ENCODE measurements at places on chromosomes 6 and 20.

DNA sequence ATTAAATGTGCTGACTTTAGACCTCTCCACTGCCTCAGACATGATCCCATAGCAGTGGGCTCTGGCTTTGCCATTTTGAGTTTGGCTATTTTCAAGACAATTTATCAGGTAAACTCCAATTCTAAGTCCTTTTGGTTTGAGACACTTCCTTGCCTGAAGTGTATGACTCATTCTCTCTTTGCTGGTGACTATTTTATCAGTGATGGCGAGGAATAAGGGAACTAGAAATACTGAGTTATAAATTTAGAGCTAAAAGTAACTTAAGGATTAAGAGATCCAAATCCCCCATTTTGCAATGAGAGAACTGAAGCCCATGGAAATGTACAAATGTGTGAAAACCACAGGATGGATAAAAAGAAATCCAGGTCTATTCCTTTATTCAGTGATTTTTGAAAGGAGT lies 30.9 kb upstream of the CD83 start:
- DNase-seq: no peak

- no peak for DNase-seq
Observed at GRCh38 chr6:119430805-119431204, 81.2 kb upstream of the MAN1A1 start.

DNA sequence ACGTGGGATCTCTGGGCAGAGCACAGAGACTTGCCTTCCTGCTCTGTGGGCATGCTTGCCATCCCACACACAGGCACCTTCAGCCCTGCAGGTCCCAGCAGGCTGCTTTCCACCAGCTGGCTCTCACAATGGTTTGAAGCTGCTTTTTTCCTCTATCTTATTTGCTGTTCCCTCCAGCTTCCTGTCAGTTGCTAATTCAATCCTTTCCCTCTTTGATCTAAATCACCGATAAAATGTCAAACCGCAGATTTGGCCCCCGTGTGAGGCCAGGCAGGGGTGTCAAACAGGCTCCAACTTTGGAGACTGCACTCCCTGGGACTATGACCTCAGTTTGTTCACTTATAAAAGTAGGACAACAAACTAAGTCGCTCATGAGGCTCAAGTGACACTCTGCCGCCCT lies 40.6 kb upstream of the PCMTD2 start:
- no peak for DNase-seq

GRCh38 chr6:169157197-169158148 lies 96.2 kb downstream of the THBS2 start:
- no peak for DNase-seq

DNA sequence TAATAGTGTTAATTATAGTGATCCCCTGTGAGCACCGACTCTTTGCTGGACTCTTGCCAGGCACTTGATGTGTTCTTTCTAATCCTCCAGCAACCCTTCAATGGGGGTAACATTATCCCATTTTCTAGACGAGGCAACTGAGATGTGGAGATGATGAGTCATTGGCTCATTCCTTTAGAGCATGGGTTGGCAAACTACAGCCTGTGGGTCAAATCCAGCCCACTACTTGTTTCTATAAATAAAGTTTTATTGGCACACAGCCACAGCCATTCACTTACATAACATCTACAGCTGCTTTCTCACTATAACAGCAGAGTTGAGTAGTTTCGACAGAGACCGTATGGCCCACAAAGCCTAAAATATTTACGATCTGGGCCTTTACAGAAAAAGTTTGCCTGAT lies 249.5 kb upstream of the KCNG1 start:
- no peak for DNase-seq

DNA sequence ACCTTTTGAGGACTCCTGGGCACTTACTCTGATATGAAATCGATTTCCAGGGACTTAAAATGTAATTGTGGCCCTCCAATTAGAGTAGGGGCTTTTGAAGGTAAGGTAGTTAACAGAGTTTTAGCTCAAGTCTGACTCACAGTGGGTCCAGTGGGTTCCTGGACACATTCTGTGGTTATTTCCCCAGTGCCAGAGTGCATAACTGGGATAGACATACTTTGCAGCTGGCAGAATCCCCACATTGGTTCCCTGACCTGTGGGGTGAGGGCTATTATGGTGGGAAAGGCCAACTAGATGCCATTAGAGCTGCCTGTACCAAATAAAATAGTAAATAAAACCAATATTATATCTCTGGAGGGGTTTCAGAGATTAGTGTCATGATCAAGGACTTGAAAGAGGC lies 243.8 kb upstream of the EPHA7 start:
- no peak for DNase-seq

DNA sequence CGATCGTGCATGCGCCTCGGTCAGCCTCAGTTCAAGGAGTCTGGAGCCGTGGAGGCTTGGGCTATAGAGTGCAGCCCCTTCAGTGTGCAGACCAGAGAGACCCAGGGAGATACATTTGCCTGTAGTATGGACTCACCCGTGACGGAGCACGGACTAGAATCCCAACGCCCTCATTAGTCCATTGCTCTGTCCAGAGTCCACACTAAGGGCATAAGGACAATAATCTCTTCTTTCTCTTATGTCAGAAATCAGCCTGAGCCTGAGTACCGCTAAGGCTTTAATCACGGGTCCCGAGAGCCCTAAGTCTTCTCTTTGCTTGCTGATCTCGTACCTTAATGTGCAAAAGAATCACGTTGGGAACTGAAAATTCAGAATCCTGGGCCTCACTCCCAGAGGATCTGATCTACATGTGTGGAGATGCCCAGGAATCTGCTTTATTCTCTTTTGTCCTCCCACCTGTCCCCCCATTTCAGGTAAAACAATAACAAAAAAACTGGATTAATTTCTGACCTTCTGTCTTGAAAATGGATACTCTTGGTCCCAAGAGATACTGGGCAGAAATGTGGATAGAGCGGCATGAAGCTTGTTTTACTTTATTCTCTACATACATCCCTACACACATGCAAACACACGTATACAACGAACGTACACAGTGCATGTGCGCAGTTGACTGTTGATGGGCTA lies 671 bp downstream of the BPHL start:
- no peak for DNase-seq

DNA sequence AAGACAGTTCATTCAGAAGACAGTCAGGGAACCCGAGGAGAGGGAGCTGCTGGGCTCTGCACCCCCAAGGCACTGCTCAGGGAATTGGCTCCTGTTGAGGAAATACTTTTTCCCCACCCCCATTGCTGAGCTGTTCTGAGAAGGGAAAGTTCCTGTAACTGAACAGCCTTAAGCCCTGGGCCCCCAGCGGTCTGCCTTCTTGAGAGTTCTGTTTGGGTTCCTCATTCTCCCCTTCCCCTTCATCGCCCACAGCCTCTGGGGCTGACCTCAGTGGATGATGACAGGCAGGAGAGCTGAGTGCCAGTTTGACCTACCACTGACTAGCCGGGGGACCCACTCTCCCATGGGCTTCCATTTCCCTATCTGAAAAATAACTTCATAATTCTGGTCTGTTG lies 10.7 kb downstream of the HCK start:
- DNase-seq: no peak

GRCh38 chr6:20366082-20366830 lies 35.4 kb upstream of the E2F3 start:
- peak; percentile 4 for DNase-seq

- DNase-seq: no peak
Observed at GRCh38 chr6:38797391-38797790, 82.3 kb downstream of the DNAH8 start.

DNA sequence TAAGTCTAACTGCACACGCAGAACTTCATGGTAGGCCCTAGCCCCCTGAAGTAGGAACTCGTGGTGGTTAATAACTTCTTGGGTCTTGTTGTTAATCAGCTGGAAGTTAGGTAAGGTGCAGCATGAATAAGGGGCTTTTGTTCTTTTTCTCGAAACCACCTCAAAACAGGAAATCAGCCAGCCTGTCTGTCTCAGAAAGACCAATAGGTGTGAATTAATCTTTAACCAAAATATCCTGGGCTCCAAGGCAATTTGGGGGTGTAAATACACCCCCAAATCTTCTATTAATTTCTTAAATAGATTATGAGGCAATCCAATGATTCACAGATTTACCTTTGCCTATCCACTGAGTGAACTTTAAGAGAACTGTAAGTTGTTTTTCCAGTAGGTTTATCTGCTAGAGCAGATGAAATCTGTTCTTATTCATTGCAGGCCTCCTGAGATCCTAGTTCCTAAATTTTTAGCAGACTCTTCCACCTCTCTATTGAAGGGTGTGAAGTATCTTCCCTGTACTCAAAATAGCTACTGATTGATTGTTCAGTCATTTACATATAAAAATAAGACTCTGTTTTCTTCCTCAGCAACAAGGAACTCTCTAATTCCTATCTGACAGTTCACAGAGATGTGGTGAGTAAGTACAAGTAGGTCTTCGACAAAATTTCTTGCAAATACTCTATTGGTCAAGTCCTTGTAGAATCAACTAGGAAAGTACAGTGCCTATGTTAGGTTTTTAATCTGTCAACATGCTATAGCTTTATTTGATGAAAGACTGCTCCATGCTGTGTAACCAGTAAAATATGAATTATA lies 427.1 kb upstream of the NOX3 start:
- no peak for DNase-seq

DNA sequence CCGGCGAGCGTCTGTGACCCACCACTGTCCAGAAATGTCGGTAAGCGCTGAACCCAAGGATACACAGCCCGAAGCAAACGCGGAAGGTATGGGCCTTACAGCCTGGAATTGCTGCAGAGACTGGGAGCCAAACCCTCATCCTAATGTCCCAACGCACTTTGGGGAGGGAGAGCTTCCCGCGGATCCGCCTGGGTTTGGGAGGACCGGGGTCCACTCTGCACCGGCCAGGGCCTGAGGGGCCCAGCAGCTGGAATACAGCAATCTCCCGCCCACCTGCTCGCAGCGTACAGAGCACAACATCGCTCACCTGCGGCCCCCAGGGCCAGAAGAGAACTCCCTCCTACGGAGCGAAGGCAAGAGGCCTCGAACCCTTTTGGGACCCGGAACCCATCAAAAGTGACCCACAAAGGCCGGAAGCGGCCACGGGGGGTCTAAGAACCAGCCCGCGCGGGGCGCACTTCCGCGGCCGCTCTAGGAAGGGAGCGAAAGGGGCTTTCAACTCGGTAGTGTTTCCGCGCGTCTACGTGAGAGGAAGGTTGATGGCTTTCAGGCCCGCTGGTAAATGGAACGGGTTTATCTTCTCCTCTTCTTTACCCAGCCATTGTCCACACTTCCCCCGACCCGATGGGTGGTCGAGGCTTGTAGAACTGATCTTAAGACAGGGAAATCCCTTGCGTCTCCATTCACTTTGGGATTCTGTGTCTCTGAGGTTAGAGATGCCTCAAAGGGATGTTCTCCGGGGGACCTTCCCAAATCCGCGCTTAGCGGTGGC lies at the start of gene ZSCAN12:
Gene ZSCAN12 (minus strand): TSS at position 398 of the 772 bp plus-strand sequence. CDS start 1,342 bp downstream, outside the sequence.
- DNase-seq: peak; percentile 61

GRCh38 chr6:116685437-116685993 lies 4.5 kb downstream of the KPNA5 start:
- DNase-seq: no peak

- no peak for DNase-seq
Observed at GRCh38 chr20:48714764-48715163, 113.0 kb downstream of the PREX1 start.

DNA sequence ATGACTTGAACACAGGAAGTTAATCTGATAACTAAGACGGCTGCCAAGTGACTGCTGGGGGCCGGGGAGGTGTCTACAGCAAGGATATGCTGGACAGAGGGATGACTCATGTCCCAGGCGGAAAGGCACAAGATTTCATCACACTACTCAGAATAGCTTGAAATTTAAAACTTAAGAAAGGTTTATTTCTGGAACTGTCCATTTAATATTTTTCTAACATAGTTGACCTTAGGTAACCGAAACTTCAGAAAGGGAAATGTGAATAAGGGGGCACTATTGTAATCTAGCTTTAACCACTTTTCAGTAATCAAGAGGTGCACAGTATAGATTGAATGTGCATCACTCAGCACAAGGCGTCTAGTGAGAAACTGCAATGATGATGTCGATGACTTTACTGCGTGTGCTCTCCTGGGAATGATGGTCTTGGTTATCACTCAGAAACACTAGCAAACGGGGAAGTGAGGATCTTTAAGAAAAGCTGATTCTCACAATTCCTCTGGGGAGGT lies 171.5 kb downstream of the QKI start:
- DNase-seq: no peak

GRCh38 chr6:90315354-90315950 lies 18.8 kb upstream of the BACH2 start:
- DNase-seq: no peak

DNA sequence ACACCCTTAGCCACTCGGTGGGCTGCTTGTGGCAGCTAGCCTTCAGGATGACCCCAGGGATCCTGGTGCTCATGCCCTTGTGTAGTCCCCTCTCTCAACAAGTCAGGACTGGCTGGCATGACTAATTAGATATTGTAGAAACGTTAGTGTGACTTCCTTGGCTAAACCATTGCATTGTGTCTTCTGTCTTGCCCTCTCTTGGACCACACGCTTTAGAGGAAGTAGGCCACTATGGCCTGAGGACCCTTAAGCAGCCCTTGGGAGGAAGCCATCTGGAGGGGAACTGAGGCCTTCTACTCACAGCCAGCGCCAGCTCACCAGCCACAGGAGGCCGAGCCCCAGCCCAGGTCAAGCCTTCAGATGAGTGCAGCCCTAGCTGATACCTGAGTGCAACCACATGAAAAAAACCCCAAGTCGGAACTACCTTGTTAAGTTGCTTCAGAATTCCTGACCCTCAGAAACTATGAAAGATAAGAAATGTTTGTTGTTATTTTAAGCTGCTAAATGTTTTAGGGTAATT lies 10.1 kb downstream of the ANGPT4 start:
- no peak for DNase-seq

DNA sequence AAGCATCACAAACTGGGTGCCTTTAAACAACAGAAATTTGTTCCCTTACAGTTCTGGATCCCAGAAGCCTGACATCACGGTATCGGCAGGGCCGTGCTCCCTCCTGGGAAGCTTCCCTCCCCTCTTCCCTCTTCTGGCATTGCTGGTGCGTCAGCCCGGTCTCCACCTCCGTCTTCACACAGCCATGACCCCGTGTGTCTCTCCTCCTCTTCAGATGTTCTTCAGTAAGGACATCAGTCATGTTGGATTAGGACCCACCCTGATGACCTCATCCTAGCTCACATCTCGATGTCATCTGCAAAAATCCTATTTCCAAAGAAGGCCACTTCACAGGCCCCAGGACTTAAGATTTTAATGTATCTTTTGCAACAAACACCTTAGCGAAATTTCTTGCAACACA lies 38.4 kb upstream of the TBXT start:
- no peak for DNase-seq

DNA sequence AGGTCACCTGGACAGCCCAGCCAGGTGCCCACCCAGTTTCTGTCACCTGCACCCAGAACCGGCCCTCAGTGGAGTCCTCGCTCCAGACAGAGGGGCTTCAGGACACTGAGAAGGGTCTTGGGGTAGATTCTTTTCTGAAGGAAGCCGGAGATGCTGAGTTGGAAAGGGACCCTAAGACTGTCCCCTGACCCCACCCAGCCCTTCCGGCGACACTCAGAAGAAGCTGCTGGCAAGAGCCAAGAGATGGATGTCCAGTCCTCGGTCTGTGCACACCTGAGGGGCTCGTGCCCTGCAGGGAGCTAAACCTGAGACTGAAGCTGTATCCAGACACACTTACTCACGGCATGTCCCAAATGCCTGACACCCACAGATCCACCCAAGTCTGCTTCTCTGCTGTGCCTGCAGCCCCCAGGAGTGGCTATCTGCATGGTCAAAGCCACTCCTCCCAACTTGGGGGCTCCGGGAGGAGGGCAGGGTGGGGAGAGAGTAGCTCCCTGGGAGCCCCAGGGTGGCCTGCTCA lies 20.2 kb downstream of the NTSR1 start:
- DNase-seq: no peak

- no peak for DNase-seq
Observed at GRCh38 chr6:144725736-144726522, 440.8 kb downstream of the UTRN start.
